ENCODE measurements at places on chromosomes 3 and 15.

- no peak for DNase-seq
Observed at GRCh38 chr15:101128221-101129015, 123.4 kb downstream of the CHSY1 start.

- DNase-seq, result peak; percentile 39
Observed at GRCh38 chr3:52685285-52685708, 416 bp downstream of the PBRM1 start.

DNA sequence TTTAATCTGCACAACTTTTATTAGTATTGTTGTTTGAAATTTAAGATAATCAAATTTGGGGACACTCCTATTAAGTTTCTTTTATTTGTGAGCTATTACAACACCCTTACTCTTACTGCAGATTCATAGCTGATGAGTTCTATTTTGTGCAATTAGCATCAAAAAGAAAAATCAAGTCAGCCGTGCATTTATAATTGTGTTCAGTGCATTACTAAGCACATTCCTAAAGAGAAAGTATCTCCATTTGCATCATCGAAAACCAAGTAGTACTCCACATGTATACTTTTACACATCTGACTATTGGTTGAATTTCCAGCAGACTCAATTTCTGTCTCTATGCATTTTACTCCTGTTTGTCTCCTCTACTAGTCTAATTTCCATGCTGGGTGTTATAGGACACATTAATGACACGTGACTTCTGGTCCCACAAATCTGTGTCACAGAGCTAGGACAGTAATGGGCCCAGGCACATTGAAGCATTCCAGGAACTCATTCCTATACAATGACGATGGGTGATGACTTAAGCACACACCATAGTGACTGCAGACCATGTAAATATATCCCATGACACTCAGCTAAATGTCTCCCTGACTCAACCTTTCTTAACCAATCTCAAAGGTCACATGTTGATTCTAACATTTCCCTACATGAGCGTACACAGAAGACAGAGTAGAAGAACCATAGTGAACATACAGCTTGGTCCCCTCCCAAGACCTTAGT lies 477.5 kb downstream of the LPP start:
- DNase-seq, result no peak

GRCh38 chr3:167908746-167909503 lies 173.4 kb downstream of the SERPINI1 start:
- no peak for DNase-seq

DNA sequence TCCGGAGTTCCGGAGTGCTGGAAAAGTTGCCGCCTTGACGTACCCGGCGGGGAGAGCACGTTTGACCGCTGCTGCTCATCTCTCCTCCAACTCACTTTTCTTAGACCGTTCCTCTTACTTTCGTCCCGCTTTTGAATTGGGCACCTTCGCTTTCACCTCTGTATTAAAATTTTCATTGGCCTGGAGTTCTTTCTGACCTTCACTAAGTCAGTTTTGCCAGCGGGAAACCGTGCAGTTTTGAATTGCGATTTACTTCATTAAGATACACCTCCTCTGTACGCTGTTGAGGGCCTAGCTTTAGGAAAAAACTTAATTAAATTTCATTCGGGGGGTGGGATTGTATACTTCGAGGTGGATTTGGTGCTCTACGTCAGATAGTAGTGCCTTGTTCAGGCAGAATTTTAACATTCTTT lies 1.3 kb downstream of the GMPS start:
- DNase-seq, result no peak

- DNase-seq, result no peak
Observed at GRCh38 chr3:196772897-196773296, 33.2 kb downstream of the PAK2 start.

GRCh38 chr3:148950806-148951205 lies 40.5 kb upstream of the GYG1 start:
- DNase-seq, result no peak

DNA sequence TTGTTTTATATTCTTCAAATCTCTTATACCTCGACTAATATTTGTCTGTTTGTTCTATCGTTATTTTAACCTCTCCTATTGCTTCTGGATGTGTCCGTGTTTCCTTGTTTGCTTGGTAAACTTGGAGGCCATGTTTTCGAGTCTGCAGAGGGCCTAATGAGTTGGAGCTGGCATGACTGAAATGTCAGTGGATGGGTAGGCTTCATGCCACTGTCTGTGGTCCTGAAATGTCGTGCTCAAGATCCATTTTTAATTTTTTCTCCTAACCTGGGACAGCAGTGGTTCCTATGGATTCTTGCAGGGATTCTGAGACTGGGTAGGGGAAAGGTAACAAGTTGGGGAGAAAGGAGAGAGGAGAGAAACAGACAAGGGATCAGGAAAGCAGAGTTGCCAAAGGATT lies 18.8 kb upstream of the GASK1A start:
- no peak for DNase-seq

DNA sequence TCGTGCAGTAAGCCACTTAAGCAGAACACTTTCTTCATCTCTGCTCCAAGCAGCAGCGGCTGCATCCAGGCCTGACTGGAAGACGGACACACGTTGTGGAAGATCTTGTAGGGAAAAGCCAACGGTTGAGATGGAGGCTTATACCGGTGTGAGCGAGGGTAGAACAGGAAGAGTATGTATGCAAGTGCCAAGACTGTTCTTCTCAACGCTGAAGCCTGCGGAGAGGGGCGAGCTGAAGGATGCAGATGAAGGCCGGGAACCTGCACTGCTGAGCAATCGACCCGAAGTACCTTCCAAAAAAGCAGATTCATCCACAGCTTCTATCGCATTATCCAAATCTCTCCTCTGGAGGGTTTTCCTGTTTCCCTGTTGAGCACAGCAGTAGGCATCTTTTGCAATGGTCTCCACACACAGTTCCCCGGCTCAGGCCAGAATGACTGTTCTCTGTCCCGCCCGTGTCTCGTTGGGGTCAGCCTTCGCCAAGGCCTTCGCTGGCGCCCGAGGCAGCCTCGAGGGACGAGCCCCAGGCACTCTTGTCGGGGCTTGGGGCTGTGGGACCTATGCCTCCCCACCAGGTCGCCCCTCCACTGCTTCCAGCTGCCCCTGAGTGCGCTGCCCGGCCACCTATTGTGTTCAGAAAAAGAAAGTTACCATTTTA lies 22.2 kb upstream of the DYNC1LI1 start:
- no peak for DNase-seq

- DNase-seq, result peak; percentile 57
Observed at GRCh38 chr3:25648107-25648535, 16.6 kb downstream of the TOP2B start.

DNA sequence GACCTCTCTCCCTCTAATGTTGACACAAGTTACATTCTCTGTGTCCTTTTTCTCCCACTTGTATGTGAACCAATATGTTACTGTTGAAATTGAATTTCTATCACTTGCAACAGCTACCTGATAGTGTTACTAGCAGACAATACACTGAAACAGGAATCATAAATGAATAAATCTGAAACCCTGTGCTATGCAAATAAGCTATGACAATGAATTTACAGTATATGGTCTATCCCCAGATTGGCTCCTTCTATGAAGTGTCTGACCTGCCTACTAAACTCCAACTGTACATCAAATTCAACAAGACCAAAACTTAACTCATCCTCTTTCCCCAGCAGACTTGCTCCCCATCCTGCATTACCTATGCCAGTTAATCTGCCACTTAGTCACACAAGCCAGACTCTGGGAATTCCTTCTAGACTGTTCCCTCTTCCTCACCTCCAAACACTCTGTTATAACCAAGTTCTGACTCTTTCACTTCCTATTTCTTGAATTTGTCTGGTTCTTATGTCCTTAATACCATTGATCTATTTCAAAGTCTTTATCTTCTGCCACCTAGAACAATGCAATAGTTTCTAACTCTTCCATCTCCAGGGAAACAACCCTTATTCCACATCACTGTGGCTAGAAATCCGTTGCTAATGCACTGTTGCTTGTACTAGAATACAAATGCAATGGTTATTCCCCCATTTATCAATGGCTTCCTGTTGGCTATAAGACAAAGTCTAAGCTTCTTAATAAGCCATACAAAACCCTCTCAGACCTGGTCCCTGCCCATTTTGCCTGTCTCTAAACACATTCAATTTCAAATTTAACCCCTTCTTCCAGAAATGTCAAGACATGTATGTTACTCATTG lies 13.4 kb upstream of the ZNF639 start:
- no peak for DNase-seq

DNA sequence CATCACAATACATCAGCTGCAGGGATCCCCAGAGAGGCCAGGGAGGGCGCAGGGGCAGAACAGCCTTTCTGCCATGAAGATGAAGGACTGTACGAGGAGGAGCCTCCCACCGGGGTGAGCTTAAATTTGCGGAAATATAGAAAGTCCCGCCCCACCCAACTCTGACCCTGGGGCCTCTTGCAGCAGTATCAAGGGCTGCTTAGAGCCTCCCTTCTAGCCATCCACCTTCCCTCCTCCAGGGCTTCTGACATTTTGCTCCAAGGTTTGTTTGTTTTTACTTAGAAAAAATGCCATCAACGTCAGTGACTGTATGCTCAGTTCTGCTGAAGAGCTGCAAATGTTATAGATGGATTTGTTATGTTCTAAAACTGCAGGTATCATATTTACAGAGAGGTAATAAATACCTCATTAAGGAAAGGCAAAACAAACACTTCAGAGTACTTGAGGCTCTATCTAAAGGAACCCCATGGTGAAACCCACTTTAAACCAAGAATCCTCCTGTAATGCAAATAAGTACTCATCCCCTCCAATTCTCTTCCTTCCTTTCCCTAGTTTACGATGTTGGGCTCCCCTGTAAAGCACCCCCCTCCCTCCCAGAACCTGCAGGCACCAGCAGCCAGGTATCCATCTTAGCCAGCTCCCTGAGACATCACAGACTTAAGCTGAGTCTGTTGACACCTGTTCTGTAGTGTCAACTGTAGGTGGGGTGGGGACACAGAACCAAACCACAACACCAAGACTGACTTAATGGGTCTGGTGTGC lies 30.5 kb downstream of the RFTN1 start:
- DNase-seq, result no peak

GRCh38 chr15:77827860-77828259 lies 195.1 kb upstream of the LINGO1 start:
- DNase-seq, result no peak

GRCh38 chr3:59367150-59367549 lies 317.3 kb upstream of the CFAP20DC start:
- no peak for DNase-seq

DNA sequence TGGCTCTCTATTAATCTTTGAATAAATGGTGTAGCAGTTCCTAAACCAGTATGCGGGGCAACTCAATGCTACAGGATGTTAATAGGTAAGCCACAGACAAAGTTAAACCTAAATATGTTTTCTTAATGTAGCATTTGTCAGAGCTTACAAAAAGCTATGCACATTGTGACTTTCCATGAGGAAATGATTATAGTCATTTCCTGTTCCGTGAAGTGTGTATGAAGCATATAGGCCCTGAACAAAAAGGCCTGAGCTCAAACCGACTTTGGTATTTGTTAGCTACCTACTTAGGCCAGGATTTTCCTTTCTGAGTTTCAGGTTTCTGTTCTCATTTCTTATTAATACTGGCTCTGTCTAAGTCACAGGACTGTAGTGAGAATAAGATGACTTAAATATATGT lies 14.2 kb downstream of the ZNF80 start:
- no peak for DNase-seq

GRCh38 chr15:80473286-80474223 lies 69.4 kb downstream of the ARNT2 start:
- DNase-seq, result no peak

- no peak for DNase-seq
Observed at GRCh38 chr3:33041909-33042308, 55.0 kb downstream of the GLB1 start.

GRCh38 chr3:30612437-30613132 lies 6.2 kb downstream of the TGFBR2 start:
- no peak for DNase-seq

GRCh38 chr3:152205097-152205593 lies 63.6 kb upstream of the MBNL1 start:
- DNase-seq, result no peak

GRCh38 chr15:51752888-51753287 lies 1.5 kb downstream of the TMOD2 start:
- no peak for DNase-seq

DNA sequence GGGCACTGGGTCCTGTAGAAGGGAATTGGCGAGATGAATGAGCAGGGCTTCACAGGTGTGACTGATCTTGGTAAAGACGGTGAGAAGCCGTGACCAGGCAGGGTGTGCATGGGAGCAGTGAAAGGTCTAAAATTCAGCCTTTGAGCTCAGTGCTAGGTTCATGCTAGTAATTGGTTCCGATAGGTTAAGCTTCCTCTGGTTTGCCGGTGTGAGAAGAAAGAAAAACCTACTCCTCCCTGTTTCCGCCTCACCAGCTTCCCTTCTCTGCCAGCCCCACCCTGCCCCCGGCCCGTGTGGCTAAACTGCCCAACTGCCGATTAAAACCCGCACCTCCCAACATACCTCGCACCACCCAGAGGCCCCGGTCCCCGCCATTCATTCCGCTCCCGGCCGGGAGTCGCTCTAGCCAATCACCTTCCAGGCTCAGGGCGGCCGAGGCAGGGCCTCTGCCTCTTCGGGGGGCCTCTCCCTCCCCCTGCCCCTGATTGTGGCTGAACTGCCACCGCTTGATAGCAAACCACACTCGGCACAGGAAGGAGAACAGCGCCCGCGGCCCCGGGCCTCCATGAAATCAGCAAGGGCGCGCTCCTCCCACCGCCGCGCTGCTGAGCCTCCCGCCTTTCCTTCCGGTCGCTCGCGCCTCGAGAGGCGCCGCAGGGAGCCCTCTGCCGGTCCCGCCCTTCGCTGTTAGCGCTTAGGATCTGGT lies 7.3 kb upstream of the NRROS start:
- peak; percentile 72 for DNase-seq

GRCh38 chr15:73740152-73741048 lies 12.8 kb downstream of the INSYN1 start:
- no peak for DNase-seq

DNA sequence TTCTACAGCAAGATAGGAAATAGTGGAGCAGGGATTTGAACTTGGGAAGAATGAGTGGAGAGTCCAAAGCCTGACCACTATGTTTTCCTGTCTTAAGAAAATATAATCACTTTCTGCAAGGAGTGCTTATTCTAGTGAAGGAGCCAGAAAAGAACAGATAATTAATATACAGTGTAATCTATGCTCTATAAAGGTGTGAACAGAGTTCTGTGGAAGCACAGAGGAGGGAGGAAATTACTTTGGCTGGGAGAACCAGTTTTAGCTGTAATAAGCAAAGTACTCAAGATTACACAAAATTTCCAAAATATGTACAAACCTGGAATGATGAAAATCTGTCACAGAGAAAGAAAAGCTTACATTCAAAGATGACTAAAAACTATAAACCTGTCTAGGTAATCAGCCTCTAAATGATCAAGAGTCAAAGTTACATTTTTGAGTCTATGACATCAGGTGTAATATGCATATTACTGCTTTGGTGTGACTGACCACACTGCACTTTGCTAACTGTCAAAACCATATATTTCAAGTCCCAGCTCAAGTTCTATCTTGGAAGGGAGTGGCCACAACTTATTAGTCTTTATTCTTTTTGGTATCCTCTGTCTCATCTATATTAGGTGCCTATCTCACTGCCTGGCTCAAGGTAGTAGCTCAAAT lies 40.7 kb upstream of the MB21D2 start:
- no peak for DNase-seq

DNA sequence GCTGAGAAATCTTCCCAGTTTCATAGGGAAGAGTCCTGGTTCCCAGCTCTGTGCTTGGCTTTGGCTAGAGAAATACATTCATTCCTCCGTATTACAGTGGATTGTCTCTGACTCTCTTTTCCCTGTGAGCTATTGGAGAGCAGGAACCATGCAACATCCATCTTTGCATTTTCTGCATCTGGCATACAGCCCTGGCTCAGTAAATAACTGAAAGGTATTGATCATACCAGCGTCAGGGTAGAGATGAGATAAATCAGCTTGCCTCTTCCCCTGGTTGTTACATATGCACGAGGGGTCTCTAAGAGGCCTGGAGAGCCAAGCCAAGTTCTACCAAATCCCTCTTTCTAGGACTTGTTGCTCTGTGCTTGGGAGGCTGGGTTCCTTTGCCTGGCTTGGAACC lies 35.2 kb downstream of the FOXB1 start:
- DNase-seq, result no peak
